Activated T-cell treated with anti-CD3 and anti-CD28 coated beads for 1 hour (primary cell): ENCODE measurements at places on chromosomes 3 and 15.
A peak's percentile ranks its signal among the peaks of the same experiment; 100 is the strongest.

GRCh38 chr3:122770521-122771202 lies 23.0 kb downstream of the HSPBAP1 start:
- DNase-seq, result no peak

GRCh38 chr3:33746416-33747116 lies 28.5 kb upstream of the CLASP2 start:
- no peak for DNase-seq

- DNase-seq, result no peak
These were observed 83.1 kb upstream of the RPL32 start for GRCh38 chr3:12924437-12924836.

DNA sequence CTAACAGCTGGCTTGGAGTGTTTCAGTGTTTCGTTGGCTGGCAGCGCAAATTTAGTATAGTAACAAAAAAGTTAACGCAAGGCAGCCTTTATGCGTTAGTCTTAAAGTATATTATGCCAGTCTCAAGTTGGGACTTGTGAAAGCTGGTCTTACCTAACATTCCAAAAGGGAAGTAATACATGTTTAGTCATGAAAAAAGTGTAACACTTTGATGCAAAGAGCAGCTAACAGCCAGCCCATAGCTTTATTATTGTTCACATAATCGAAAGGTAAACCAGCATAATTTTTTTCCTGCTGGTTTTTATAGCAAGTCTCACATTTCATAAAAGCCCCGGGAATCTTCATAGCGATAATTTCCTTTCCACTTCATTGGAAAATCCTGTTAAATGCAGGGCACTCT lies 2.4 kb upstream of the GPR87 start:
- no peak for DNase-seq

DNA sequence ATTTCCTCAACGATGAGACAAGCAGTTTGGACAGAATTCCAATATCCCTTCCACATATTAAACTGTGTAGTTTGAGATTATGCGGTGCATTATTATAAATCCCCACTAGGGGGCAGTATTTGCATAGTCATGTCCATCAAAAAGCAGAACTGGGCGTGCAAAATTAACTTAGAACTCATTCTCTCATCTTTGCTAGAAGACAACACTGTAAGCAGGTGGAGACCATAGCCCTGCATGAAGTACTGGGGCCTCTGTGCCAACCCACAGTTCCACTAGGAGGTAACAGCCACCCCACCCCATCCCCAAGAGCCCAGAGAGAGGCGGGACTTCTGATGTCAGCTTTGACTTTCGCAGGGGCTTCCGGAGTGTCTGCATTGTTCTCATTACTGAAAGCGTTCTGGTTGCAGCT lies 106.6 kb upstream of the TMC3 start:
- DNase-seq, result no peak

DNA sequence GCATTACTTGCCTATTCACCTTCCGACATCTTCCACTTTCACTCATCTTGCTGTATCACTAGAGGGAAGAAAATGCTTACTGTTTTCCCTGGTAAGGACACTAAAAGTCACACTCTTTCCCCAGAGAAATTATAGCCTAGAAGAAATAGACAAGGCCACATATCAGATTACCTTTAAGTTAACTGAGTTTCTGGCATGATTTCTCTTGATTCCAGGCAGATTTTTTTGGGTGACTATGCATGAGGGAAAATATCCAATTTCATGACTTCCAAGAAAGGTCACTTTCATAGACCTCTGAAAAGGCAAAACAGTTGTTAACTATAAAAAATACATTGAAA lies 30.3 kb downstream of the TCF12 start:
- no peak for DNase-seq

DNA sequence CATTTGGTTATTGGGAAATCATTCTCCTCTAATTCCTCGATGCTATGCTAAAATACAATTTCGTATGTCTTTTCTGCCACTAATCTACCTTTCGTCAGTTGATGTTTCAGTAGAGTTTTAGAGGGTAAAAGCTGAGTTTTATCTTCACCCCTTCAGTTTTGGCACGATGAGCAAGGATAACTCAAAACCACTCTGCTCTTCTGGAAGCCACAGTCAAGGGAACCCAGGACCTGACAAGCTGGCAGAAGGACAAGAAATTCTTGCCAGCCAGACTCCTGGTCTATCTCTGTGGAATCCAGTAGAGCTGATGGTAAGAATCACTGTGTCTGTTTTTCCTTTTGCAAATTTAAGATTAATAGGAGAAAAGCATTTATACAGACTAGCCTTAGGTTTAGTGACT lies 414.4 kb upstream of the LRRC3B start:
- no peak for DNase-seq

- DNase-seq, result no peak
These were observed 379.4 kb downstream of the KCNH8 start for GRCh38 chr3:19527746-19528145.

DNA sequence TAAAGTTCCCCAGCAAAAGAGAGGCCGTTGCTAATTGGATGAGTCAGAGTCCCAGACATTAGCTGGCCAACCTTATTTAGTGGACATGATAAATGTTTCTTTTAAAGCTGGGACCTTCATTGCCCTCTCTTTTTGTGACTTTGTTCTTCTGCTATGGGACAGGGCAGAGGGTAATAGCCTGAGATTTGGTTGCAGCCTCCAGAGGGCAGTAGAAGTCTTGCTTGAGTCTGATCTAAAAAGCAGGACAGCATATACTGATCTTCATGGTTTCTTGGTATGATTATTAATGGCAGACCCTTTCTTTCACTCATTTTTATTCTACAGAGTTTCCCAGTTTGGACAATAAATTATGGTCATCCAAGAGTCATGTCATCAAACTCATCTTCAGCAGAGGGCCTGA lies 25.1 kb upstream of the ZKSCAN7 start:
- no peak for DNase-seq

GRCh38 chr3:159332535-159333099 lies 530.8 kb downstream of the MFSD1 start:
- no peak for DNase-seq

GRCh38 chr3:56612146-56612545 lies 55.2 kb downstream of the CCDC66 start:
- no peak for DNase-seq

DNA sequence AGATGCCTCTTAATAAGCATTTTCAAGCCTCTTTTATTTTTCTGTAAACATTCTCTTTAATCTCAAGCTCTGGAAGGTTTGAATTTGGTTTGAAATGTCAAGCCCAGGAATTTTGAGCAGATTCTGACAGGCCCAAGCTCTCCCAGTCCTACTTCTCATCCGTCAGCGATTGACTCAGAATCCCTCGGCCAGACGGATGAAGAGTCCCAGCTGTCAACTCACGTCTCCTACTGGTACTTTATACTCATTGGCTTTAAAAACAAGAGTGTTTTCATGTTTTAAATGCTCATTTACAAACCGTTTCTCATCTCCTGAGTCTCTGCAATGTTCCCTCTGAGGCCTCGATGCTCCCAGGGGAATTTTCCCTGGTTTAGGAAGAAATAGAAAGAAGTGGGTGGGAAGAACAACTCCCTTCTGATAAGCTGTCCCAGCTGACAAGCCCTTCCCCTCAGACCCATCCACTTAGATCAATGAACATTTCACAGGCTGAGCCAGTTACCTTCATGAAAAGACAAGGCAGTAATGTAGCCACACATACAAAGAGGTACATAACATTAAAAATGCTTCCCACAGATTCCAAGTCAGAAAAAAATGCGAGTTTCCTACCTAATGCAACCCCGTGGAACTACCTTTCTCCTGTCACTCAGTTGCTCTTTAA lies 478.2 kb upstream of the DPH6 start:
- no peak for DNase-seq

- DNase-seq, result no peak
These were observed 108.4 kb upstream of the RASGRP1 start for GRCh38 chr15:38672814-38673670.

- DNase-seq, result no peak
These were observed 215.1 kb upstream of the MLF1 start for GRCh38 chr3:158355623-158356588.

DNA sequence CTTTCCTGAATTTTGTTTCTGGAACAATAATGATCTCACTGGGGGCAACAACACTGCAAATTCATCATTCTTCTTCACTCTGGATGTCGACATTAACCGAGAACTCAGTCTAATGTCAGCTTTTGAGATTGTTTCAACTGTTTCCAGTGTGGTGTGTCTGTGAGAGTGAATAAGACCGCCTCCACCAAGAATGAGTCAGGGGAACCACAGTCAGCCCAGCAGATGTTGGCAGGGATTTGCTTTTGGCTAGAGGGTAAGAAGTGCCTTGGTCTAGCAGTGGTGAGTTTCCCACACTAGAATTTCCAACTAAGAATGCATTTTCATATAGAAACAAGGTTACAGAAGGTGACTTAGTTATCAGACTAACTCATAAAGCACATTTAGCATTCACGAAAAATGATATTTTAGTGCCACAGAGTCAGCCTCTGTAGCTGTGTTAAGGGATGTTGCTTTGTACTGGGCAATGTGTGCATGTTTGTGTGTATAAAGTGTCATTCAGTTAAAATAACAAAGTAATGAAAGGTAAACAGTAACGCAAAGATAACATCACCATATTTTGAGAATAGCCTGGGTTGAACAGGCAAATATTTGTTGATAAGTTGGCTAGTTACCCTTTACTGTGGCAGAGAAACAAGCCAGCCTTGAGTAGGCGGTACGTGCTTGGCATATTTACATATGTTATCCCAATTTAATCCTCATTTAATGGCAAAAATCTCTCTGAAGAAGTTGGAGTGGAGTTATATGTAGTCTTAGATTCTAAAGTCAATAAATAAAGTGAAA lies 33.8 kb downstream of the DRD3 start:
- DNase-seq, result no peak

DNA sequence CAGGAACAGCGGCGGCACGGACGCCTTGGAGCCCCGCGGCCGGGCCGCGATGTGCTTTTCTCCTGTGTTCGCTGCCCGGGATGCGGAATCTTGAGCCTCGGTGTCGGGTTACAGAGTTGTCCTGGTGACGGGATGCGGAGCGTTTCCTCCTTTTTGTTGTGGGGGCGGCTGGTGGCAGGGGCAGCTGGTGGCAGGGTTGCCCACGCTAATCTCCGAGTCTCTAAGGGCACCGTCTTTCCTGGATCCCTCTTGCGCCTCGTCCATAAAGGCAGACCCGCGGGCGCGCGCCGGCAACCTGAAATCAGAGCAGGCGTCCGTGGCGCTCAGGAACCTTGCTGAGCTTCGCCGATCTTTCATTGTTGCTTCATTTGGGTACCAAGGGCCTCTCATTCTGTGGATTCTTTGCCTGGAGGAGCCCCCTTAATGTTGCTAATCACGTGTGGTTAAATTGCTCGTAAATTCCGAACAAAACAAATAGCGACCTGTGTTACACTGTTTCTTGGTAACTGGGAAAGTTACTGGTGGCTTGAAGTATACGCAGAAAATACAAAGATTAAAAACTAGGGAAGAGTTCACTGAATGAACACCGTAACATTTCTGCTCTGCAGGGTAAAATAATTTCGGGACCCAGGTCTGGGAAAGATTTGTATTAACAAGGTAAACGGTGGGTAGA lies 844 bp upstream of the PFN2 start:
- DNase-seq, result peak; percentile 24

- DNase-seq, result no peak
These were observed 1588.2 kb downstream of the SI start for GRCh38 chr3:163490119-163490518.

DNA sequence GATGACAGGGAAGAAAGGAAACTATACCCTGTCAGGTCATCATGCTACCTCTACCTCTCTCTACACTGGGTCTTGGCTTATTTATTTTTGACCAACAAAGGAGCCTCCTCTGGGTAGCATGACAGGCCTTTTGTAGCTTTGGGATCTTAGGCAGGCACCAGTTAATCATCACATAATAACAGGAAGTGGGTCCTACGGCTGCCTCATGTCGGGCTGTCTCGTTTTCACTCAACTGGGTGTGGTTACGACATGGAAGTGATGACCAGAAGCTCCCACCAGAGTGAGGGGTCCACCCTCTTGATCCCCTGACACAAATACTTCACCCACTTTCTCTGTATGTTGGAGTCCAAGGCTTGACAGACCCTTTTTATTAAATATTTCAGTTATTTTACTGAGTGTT lies 105.3 kb downstream of the CD47 start:
- DNase-seq, result peak; percentile 11

GRCh38 chr3:141853629-141854168 lies 22.7 kb upstream of the ATP1B3 start:
- no peak for DNase-seq

- no peak for DNase-seq
These were observed 246.0 kb upstream of the CBLB start for GRCh38 chr3:106114848-106115247.

DNA sequence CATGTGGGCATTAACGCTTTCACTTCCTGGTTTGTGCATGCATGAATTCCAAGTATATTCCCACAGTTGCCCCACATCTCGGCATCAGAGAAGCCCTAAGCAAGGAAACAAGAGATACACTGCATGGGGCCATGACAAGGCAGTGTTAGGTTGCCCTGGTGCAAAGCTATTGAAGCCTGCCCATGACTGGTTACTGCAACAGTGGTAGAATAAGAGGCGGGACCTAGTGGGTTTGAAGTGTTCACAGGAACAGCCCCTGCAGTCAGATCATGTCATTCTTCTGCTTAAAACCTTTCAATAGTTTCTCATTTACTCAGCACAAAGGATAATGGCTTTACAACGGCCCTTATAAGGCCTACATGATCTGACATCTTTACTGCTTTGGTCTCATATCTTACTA lies 80.9 kb upstream of the TOPAZ1 start:
- DNase-seq, result no peak

GRCh38 chr3:129399895-129400357 lies 28.5 kb downstream of the EFCAB12 start:
- DNase-seq, result no peak

- DNase-seq, result no peak
These were observed 12.0 kb upstream of the GRIP2 start for GRCh38 chr3:14552041-14552648.

DNA sequence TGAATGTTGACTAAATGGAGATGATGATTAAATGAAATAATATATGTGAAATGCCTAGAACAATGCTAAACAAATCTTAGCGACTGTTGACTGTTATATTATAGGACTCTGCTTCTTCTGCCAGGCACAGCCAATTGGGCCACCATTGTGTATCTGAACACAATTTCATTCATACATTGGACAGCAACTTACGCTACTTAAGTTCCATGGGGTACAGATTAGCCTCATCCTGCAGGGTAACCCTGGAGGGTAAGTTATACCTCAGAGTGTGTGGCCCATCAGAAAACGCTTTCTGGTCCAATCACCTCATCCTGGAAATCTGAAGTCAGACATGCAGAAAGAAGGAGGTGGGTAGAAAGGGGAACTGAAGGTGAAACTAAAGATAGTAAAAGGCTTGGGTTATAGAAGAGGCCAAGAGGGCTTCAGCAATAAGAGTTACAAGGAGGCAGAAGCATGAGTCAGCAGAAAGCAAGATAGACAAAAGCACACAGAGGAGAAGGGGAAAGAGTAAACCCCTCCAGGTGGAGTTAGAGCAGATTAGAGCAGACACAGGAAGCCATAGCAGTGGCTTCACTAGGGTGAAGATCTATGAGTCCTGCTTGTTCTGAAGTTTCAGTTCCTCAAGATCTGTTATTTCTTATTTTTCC lies 119.3 kb upstream of the SLC24A5 start:
- no peak for DNase-seq

DNA sequence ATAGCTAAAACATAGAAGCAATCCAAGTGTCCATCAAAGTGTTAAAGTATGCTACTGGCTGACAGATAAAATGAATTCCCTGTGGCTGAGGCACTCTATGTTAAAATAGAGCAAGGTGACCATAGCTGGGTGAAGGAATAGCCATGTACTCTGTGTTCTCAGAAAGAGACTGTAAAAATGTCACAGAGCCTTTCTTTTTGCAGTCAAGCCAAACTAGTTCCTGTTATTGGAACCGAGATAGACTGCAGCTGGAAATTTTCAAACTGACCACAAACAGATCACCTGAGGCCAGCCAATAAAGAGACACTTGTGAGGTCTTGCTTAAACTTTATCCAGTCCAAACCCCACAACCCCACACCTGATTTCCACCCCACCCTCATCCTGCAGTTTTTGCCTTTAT lies 422.8 kb upstream of the NAALADL2 start:
- DNase-seq, result no peak
